ENCODE measurements at places on chromosomes 1 and 21.

- no peak for DNase-seq
Observed at GRCh38 chr1:87840767-87841166, 512.1 kb downstream of the LMO4 start.

DNA sequence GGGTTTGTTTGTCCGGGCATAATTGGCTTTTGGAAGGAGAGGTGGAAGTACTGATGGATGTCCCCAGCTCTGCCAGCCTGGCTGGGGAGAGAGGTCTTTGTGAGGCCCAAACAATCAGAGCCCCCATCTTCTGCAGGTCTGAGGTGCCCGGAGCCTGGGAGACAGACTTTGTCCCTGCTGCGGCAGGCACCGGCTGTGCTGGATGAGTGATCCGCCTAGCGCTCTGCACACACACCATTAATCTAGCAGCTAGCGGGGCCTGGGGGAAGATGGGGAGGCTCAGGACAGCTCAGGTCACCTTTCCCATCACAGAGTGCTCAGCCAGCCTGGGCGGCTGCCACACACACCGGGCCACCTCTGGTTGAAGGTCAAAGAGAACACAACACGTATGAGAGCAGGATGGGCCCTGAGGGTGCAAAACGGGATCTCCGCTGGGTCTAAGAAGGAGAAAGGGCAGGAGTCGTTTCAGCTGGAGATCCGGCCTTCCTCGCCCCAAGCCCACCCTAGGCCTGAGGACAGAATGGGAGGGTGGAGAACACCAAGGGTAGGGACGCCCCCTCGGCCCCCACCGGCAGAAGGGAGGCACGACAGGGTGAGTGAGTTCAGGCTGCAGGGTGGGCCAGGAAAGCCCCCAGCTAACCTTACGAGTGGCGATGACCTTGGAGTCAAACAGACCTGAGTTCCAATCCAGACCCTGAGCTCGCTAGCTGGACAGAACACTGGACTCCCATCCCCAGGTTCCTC is 341.8 kb downstream of the NPHP4 start:
- no peak for DNase-seq

DNA sequence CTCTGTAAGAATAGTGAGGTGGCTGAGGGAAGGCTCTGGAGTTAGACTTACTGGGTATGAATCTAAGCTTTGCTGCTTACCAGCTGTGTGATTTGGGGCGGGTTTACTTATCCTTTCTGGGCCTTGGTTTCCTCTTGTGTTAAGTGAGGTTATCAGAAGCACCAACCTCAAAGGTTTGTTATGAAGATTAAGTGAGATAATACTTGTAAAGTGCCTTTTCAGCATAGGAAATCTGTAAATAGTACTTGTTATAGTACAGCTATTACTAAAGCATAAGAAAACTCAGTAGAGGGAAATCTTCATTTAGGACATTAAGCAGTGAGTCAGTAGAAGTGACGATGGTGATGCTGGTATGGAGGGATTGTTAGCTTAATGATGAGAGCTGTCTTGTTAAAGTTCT is 12.1 kb downstream of the HHAT start:
- DNase-seq: no peak

- DNase-seq: no peak
Observed at GRCh38 chr1:34164771-34165391, at the start of gene CSMD2. Gene CSMD2 (minus strand): TSS chr1:34165230. CDS start chr1:34165097, 133 bp downstream.

GRCh38 chr1:183407474-183407873 is 10.7 kb downstream of the NMNAT2 start:
- no peak for DNase-seq

- DNase-seq: no peak
Observed at GRCh38 chr1:227356620-227357146, 38.4 kb upstream of the CDC42BPA start.

GRCh38 chr1:227947676-227948492 is at the start of gene WNT9A:
Gene WNT9A (minus strand): TSS chr1:227947932. CDS start chr1:227947887, 45 bp downstream.
- DNase-seq: no peak

DNA sequence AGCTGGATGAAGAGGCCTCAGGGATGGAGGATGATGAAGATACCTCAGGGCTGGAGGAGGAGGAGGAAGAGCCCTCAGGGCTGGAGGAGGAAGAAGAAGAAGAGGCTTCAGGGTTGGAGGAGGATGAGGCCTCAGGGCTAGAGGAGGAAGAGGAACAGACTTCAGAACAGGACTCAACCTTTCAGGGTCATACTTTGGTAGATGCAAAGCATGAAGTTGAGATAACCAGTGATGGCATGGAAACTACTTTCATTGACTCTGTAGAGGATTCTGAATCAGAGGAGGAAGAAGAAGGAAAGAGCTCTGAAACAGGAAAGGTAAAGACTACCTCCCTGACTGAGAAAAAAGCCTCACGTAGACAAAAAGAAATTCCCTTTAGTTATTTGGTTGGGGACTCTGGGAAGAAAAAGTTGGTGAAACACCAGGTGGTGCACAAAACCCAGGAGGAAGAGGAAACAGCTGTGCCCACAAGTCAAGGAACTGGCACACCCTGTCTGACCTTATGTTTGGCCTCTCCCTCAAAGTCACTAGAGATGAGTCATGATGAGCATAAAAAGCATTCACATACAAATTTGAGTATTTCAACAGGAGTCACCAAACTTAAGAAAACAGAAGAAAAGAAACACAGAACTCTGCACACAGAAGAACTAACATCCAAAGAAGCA is 15.4 kb downstream of the L1TD1 start:
- DNase-seq: no peak

DNA sequence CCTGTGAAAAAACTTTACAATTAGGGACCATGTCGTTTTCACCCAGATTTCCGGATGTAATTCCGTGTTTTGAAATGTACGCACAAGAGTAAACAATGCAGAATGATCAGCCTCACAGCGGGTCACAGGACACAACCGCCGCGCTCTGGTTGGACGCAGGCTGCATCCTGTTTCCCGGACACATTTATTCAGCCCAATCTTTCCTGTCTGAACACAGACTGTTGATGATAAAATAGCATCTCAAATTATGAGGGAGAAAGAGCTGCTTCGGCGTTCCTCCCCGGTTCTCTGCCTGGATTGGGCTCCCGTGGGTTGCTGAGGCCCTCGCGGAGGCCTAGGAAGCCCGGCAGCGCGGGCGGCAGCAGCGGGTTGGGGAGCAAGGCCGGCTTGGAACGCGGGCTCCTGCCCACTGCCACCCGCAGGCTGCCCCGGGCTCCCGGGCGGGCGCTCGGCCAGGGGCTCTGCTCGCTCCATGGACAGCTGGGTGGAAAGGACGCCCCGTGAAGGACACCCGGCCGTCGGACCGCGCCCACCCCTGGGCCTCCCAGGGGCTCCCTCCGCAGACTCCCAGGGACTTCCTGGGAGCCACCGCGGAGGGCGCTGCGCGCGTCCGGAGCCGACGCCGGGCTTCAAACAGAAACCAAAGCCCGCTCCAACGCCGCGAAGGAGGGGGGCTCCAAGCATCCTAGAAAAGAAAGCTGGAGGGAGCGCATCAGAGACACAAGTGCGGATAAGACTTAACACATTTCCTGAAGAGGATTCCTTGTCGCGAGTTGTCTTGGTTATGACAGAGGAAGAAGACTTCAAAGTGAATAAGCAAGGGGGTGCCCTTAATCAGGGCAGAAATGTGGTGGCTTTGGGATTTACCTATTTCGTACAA is 122.3 kb downstream of the ESRRG start:
- no peak for DNase-seq

GRCh38 chr1:118297521-118297920 is 112.5 kb upstream of the SPAG17 start:
- no peak for DNase-seq

DNA sequence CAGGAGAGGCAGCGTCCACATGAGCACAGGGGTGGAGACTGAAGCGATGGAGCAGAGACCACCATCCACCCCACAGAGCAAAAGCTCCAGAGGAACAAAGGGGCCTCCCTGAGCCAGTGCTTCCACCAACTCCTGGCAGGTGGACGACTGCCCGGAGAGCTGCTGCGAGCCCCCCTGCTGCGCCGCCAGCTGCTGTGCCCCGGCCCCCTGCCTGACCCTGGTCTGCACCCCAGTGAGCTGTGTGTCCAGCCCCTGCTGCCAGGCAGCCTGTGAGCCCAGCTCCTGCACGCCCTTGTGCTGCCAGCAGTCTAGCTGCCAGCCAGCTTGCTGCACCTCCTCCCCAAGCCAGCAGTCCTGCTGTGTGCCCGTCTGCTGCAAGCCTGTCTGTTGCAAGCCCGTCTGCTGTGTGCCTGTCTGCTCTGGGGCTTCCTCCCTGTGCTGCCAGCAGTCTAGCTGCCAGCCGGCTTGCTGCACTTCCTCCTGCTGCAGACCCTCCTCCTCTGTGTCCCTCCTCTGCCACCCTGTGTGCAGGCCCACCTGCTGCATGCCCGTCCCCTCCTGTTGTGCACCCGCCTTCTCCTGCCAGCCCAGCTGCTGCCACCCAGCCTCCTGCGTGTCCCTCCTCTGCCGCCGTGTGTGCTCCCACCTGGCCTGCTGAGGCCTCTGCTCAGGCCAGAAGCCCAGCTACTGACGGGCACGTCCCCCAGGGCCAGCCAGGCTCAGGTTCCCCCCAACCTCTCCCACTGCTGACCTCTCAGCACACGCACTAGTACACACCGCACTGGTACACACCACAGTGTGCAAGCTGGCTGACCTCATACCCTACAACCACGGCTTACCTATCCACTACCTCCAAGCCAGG is 5.4 kb downstream of the KRTAP10-12 start:
- DNase-seq: no peak

GRCh38 chr1:9877962-9878361 is 32.1 kb downstream of the CTNNBIP1 start:
- DNase-seq: no peak

DNA sequence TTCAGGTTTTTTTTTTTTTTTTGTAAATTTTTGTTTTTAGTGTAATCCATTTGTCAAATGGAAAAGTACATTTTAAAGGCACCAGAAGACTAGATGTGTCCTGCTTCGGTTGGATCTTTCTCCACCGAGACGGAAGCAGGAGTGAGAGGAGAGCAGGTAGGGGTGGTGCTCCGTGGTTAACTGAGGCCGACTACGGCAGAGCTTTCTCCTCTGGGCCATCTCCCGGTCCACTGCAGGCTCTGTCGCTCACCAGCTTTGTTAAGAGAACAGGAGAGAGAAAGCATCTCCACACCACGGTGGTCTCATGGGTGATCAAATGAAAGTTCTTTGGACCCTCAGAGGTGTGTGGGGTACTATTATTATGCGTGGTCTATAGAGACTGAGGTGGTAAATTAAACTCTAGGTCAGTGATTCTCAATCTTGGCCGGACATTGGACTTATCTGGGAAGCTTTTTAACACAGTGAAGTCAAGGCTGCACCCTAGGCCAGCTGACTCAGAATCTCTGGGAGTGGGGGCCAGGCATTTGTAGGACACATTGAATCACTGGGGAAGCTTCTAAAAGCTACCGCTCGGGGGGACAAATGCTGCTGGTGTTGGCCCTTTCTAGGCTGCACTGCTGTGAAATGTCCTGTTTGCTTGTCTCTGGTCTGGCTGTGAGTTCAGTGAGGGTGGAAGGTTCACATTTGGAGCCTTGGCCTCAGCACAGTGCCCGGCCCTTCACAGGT is 25.0 kb downstream of the ABCA4 start:
- no peak for DNase-seq

- no peak for DNase-seq
Observed at GRCh38 chr21:37575580-37575979, 209.0 kb downstream of the DYRK1A start.

- DNase-seq: no peak
Observed at GRCh38 chr1:25039229-25039628, 109.2 kb upstream of the RUNX3 start.

GRCh38 chr1:36109041-36109679 is 15.9 kb downstream of the COL8A2 start:
- DNase-seq: no peak

Measured in cerebellar nuclear complex (tissue), 1 donor.